ENCODE measurements at places on chromosomes 7 and 10.

DNA sequence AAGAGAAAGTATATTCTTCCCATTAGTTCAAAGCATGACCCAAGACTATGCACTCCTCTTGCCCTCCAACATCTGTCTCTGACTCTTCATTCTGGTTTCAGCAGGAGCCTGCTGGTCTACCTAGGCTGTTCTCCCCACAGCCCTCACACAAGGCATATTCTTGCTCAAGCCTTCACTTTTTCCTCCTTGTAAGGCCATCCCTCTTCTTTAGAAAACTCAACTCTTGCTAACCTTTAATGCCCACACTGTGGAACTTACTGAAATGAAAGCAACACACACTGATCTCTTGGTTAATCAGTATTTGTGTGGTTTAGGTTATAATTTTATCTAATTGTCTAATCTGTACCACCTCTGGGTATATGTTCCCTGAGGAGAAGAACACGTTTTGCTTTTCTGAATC lies 75.8 kb downstream of the PRKCQ start:
- DNase-seq, result no peak

GRCh38 chr10:29245476-29245875 lies 43.4 kb upstream of the LYZL1 start:
- DNase-seq, result no peak

DNA sequence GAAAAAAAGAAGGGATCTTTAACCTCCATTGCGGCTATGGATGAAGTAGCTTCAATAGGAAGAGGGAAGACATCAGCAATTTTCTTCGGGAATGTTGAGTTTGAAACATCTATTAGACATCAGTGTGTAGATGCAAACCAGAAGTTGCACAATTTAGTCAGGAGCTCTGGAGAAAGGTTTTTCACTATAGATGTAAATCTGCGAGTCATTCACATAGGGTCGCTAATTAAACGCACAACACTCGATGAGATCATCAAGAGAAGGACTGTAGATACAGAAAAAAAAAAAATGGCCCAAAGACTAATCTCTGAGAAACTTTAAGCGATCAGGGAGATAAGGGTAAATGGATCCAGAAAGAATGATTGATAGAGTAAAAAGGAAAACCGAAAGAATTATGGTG lies 61.7 kb upstream of the TES start:
- DNase-seq, result no peak

GRCh38 chr10:69831231-69831855 lies 29.6 kb downstream of the COL13A1 start:
- no peak for DNase-seq

DNA sequence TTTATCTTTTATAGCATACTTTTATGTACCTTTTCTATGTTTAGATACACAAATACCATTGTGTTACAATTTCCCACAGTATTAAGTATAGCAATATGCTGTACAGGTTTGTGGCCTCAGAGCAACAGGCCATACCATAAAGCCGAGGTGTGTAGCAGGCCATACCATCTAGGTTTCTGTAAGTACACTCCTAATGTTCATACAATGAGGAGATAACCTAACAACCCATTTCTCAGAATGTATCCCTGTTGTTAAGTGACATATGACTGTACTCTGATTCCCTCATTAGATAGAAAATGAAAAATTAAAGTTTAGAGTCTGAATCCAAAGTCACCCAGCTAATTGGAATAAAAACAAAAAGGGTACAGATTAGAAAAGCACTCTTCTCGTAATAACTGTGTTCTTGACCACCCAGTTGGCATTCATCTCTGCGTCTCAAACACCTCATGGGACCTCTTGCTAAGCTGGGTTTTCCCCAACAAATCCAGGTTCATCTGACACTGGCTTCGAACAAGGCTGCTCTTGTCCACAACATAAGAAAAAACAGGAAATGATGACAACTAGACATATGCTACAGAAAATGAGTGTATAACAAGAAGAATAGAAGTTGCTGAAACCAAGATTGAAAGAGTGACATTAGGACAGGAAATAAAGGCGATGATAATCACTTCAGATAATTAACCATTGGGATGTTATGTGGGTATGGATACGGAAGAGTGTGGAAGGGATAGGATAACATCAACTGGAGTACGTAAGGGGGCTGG lies 1.4 kb downstream of the NDUFB8 start:
- no peak for DNase-seq

- DNase-seq, result no peak
Observed at GRCh38 chr10:69714572-69714971, 84.5 kb downstream of the FAM241B start.

- DNase-seq, result no peak
Observed at GRCh38 chr10:100565206-100565985, 29.7 kb downstream of the HIF1AN start.

GRCh38 chr10:50853557-50853956 lies 31.9 kb downstream of the A1CF start:
- no peak for DNase-seq

Measured in neural crest cell (in vitro differentiated cells).